ENCODE measurements at places on chromosomes 6 and 20.

GRCh38 chr6:62217866-62218265 is 68.2 kb downstream of the KHDRBS2 start:
- DNase-seq = no peak

DNA sequence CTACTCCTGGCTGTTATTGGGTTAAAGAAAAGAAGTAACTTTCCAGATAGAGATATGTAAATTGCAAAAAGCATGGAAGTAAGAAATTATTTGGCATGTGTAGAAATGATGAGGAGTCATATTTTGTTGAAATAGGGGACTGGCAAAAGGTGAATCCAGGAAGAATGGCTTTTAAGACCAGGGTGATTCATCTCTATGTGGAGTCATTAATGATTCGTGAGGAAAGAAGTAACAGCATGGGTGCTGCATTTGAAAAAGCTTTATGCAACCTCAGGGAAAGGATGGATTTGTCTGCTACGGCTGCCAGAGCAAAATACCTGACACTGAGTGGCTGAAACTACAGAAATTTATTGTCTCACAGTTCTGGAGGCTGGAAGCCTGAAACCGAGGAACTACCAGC is 14.8 kb upstream of the SYNE1 start:
- no peak for DNase-seq

- no peak for DNase-seq
Measured at GRCh38 chr6:75611011-75611701, 9.5 kb downstream of the SENP6 start.

DNA sequence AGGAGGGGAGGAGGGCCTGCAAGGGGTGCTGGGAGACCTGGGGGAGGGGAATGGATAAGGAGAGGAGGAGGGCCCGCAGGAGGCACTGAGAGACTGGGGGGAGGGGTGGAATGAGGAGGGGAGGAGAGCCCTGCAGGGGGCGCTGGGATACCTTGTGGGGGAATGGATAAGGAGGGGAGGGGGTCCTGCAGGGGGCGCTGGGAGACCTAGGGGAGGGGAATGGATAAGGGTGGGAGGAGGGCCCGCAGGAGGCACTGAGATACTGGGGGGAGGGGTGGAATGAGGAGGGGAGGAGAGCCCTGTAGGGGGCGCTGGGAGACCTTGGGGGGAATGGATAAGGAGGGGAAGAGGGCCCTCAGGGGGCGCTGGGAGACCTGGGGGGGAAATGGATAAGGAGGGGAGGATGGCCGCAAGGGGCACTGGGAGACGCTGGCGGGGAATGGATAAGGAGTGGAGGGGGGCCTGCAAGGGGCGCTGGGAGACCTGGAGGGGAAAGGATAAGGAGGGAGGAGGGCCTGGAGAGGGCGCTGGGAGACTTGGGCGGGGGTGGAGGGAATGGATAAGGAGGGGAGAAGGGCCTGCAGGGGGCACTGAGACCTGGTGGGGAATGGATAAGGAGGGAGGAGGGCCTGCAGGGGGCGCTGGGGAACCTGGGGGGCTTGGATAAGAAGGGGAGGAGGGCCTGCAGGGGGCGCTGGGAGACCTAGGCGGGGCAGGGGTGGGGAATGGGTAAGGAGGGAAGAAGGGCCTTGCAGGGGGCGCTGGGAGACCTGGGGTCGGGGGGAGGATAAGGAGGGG is 1.3 kb upstream of the CTCFL start:
- DNase-seq = no peak

DNA sequence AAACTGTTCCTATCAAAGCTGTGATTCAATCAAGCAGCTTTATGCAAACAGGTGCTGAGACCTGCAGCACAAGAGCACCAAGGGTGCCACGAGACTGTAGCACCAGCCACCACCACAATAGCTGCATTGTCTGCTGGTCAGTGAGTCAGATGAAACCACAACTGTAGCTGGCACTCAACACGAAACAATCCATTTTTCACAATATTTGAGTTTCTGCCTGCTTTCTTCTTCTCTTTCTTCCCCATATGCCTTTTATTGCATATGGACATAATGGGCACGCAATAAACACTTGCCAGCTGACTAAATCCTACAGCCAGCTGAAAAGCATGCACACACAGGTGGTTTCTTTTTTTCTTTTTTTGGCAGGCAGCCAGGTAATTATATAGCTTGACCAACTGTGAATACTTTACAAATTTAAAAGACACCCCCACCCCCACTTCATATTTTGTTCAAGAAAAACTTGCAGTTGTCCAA is 16.6 kb downstream of the SLC2A12 start:
- DNase-seq = no peak

DNA sequence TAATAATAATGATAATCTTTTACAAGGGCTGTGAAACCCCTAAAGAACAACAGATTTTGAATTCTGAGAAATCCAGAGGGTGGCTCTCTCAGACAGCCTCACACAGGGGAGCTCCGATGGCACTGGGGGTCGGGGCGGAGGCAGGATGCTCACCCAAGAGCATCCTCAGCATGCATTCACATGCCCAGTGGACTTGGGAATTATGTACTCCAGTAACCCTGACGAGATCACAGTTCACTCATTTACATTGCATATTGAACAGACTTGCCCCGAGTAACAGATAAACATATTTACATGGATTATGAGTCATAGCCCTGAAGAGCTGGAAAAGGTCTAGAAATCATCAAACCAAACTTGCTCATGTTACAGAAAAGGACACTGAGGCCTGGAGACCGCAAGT is 482.7 kb upstream of the JARID2 start:
- DNase-seq = no peak

DNA sequence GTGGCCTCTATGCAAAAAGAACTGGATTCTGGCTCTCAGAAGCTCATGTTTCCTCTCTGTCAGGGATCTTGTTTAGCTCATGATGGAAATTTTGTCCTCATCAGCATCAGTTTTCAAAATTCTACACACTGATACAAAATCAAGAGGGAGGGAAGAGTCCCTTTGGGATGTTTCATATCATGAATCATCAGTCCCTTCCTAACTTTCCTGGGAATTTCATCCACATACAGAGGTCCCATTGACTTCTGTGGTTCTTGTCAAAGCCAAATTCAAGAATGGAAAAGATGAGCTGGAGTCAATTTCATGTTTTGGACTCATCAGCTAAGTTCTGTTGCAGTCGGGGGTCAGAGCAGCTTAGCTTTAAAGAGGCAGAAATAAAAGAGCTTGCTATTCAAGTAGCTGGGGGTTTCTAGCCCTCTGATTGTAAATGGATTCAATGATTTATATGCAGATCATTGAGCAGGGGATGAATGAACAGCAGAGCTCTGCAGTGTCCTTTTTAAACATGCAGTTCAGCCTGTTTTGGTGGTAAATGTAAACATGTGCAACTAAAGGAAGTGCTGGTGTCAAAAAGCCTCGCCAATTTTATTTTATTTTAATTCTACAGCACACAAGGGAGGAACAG is 21.3 kb upstream of the TMEM14A start:
- no peak for DNase-seq

Measured in cerebellar nuclear complex (tissue), 1 donor.